ENCODE measurements at places on chromosomes 4 and X. TPM values are rescaled to one million over a fixed set of nuclear protein-coding genes. Genes with fewer than 3 reads are reported as not detected.

GRCh38 chr4:169870507-169870906 lies 112.8 kb upstream of the HPF1 start:
- no peak for DNase-seq

The FABP2 gene
- not detected for polyA plus RNA-seq

The DCAF16 gene
- polyA plus RNA-seq, result 15.0 TPM

The HPF1 gene
- 24.9 TPM for polyA plus RNA-seq
